ENCODE measurements at places on chromosomes 12 and 14.

DNA sequence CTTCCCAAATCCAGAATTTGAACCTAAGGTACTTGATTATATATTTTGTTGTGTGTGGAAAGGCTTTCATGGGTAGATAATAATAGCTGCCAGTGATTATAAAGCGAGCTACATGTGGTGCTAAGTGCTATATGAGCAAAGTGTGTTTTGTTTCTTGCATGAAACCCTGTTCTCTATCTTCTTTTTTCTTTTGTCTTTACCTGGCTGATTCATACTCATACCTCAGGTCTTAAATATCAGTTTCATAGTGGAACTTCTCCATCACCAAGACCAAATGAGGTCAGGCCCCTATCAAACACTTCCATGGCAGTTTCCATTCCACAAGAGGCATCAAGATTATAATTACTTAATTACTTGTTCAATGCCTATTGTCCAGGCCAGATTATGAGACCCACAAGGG, 6.9 kb downstream of the MAP3K9 start:
- DNase-seq, result no peak

DNA sequence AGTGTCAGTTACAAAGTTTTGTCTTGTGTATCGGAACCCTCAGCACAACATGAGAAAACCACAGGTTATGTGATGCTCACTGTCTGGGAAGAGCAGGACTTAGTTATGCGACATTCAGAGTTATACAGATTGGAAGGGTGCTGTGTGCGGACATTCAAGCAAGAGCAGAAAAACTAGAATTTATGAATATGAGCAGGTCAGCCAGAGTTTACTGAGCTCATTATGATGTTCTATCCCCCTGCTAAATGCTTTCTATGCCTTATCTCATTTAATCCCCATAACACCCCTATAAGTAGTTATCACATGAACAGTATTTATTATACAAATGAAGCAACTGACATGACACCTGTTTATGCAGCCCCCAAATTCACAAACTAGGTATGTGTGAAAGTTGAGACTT, 1083.2 kb downstream of the FLRT2 start:
- no peak for DNase-seq

GRCh38 chr12:118690506-118690905, 290.8 kb upstream of the SRRM4 start:
- DNase-seq, result no peak

DNA sequence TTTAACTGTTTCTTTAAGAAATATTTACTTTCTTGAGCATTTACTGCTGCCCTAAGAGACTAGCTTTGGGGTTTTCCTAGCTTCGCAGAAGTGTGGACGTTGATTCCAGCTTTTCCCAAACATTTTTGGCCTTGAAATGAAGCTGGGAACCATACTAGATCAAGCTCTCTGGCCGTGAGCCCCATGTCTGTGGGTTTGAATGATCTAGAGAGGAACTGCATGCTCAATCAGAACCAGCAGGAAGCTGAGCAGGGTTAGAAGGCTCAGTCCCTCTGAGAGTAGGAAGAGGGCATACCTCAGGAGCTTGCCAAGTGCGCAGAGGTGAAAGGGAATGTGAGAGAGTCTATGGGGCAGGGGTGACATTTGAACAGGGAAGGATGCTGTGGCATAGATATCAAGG, 292.1 kb downstream of the CACNA1C start:
- DNase-seq, result no peak

- DNase-seq, result peak; percentile 32
Measured at GRCh38 chr14:24312736-24313507, 1.6 kb downstream of the LTB4R start.

GRCh38 chr12:56243731-56244181, 13.9 kb downstream of the SLC39A5 start:
- DNase-seq, result no peak

DNA sequence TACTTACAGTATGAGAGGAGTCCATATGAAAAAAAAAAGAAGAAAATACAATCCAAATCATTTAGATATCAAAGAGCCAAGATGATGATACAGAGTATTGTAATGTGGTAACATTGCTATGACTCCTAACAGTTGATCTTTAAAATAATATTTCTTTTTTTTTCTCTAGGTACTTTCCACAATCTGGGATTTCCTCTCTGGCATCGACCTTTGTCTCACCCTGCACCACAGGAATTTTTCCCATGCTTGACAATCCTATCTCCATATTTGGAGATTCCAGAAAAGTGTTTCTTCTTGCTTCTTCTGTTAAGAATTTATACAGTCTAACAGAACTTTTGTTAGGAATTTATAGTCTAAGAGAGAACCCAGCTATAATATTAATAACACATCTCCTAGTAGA, 184.4 kb downstream of the ITPR2 start:
- DNase-seq, result peak; percentile 87

GRCh38 chr12:104242546-104243206, 27.1 kb downstream of the TXNRD1 start:
- DNase-seq, result no peak

GRCh38 chr14:33509454-33509853, 441.4 kb downstream of the EGLN3 start:
- DNase-seq, result no peak
